ENCODE measurements at places on chromosomes 16 and 17. TPM values are rescaled to one million over a fixed set of nuclear protein-coding genes. Genes with fewer than 3 reads are reported as not detected.

AXIN2 gene
- 5.8 TPM for total RNA-seq

STH gene
- not detected for total RNA-seq

CLDN6 gene
- not detected for total RNA-seq

OTOP3 gene
- not detected for total RNA-seq

AGRP gene
- total RNA-seq = not detected

CEP131 gene
- total RNA-seq = 10.4 TPM

KRTAP4-9 gene
- total RNA-seq = not detected

AKAP10 gene
- total RNA-seq = 21.7 TPM

NME4 gene
- 73.0 TPM for total RNA-seq

GAS2L2 gene
- total RNA-seq = under 0.01 TPM

PRAC1 gene
- total RNA-seq = not detected

CSHL1 gene
- total RNA-seq = not detected
